CD4-positive, alpha-beta T cell treated with Interleukin-15 for 1 hour (primary cell): ENCODE measurements at places on chromosomes 4 and X.

- DNase-seq = no peak
These were observed 6.6 kb upstream of the GBA3 start for GRCh38 chr4:22686141-22686540.

DNA sequence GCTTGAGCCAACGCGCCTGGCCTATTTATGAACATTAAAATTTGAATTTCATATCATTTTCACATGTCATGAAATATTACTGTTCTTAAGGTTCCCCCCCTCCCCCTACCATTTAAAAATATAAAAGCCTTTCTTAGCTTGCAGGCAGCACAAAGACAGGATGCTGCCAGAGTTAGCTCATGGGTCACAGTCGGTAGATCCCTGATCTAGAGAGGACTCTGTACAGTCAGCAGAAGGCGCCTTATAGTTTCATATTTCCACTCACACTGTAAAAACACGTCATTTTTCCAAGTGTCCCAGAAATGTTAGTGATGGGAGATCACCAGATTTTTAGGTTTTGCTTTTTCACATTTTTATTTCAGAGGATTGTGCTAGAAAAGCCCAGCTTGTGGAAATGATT lies 12.2 kb downstream of the NOCT start:
- DNase-seq = no peak

DNA sequence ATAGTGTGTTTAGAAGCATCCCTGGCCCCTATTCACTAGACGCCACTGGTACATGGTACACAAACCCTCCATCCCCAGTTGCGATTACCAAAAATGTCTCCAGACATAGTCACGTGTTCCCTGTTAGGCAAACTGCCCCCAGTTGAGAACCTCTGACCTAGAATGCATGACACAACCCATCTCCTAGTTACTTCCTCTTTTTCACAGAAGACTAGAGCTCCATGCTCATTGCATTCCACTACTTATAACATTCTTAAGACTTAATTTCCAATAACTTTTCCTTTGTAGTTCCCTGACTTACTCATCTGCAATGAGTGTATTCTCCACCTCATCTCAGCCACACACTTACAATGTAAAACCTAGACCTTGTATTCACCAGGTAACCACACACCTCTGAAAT lies 68.6 kb downstream of the PRSS12 start:
- no peak for DNase-seq

DNA sequence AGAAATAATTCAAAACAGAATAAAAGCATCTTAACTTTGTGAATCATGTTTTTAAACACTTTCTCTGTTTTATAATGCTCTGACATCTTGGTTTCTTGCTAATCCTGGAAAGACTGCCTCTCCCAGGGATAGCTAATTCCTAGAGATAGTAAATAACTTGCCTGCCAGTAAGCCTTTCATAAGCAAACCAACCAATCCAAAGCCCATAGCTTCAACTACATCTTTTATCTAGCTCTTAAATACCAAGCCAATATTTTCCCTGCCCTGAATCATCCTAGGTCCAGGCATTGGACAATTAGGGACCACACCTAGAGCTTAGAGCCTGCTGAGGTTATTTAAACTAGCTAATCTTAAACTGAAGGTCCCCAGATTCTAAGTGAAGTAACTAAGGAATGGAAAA lies 223.7 kb upstream of the DIPK2B start:
- DNase-seq = no peak

DNA sequence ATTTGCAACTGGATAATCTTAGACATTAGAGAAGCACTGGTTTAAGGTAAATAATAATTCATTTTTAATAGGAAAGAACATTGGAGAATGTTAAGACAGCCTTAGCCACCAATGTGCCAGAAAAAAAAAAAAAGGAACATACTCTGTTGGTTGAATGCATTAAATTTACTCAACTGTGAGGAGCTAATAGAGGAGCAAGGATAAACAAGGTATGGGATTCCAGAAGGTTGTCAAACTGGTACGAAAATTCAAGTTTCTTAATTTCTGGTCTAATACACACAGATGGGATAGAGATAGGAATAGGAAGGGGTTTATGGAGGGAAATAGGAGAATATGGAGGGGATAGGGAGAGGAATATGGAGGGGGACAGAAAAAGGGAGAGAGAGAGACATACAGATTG lies 1096.6 kb downstream of the ARAP2 start:
- no peak for DNase-seq

DNA sequence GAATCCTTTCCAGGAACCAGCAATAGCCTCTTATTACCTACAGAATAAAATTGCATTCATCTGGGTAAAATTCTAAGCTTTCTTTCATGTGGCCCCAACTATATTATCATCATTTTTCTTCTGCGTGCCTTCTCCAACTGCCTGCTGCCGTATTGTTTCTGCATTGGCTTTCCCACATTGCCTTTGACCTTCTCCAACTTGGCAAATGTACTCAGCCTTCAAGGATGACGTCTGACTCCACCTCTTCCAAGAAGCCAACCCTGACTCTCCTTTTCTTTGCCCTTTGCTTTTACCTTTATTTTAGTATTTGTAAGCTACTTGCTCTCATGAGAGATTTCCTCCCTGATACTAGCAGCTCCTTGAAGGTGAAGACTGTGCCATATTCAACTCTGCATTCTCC lies 200.4 kb upstream of the FAM9B start:
- DNase-seq = no peak

DNA sequence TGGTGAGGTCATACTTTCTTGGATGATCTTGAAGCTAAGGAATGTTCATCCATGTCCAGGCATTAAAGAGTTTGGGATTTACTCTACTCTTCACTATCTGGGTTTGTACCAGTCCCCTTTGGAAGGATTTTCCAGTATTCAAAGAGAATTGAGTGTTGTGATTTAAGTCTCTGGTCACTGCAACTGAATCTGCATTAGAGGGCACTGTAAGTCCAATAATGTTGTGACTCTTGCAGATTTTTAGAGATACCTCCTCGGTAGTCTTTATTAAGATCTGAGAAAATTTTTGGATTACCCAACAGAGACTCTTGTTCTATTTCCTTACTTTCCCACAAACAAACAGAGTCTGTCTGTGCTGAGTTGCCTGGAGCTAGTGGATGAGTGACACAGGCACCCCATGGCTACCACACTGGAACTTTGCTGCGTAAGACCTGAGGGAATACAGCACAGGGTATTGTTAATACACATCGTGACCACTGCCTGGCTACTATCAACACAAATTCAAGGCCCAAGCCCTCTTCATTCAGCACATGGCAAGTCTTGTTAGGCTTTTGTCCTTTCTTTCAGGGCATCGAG lies 357.1 kb upstream of the KLHL4 start:
- no peak for DNase-seq

DNA sequence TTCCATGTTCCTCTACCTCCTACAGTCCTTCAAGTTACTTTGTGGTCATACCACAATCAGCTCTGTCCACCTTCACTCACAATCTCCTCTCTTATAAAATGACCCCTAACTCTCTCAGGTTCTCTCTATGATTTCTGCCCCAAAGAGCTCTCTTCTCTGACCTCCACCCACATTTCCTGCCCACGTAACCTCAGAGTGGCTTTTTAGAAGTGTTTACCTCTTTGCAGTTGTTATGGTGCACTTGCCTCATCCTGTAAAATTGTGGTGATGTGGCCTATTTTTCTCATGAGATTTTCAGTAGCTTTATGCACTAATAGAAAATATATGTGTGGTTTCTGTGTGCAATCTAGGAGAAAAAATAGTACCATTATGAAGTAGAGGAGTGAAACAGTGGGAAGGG lies 215.8 kb downstream of the PACRGL start:
- DNase-seq = no peak

DNA sequence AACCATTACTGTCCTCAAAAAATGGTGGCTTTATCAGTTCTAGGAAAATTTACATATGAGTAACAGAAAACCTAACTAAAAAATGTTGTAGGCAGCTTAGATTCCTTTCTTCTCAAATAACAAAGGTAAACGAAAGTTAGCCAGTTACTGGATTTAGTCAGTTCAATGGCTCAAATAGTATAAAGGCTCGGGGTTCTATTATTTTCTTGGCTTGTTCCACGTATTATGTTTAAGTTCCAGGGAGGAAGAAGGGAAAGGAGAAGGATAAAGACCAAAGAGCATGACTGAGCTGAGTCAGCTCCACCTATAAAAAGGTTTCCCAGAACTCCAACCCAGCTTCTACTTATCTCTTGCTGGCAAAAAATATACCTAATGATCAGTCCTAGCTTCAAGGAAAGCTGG lies 41.0 kb upstream of the MAB21L2 start:
- DNase-seq = no peak

DNA sequence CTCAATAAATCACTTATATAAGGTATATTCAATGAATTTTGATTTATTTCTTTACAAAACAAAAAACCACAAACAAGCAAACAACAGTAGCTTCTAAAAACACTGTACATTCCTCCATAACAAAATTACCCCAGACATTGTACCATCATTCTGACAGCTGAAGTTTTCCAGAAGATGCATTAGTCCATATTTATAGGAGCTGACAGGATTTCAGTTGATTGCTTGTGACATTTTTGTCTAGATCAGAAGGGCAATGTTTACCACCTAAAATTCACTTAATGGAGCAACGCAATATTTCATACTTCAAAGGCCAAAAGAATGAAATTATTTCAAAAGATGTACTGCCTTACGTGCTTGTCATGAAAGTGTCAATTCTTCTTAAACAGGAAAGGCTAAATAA lies 167.0 kb downstream of the ATP10D start:
- DNase-seq = no peak

DNA sequence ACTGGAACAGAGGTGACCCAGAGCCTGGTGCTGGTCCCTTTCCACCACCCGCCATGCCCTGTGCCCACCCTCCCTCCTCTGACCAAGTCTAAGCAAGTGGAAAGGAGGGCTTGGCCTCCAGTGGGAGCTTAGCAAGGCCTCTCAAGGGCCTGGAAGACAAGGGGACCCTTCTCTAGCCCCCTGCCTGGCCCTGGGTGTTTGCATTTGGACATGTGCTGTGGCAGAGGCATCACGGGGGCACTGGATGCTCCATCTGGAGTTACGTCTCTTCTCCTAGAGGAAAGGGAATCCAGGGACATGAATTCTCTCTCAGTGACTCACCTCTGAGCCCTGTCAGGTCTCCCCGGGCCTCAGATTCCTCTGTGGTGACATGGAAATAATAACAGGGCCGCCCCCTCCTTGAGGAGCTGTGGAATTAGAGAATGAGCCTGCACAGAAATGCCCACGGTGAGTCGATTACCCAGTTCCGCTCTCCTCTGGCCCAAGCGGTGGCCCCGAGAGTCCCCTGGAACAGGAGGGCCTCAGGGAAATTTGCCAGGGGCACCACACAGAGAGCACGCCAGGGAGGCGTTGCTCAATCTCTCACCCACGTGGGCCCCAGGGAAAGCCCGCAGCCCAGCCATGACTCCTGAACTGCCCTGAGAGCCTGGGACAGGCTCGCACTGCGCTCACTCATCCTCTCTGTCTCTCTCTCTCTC lies 189.6 kb downstream of the BCOR start:
- peak; percentile 44 for DNase-seq

DNA sequence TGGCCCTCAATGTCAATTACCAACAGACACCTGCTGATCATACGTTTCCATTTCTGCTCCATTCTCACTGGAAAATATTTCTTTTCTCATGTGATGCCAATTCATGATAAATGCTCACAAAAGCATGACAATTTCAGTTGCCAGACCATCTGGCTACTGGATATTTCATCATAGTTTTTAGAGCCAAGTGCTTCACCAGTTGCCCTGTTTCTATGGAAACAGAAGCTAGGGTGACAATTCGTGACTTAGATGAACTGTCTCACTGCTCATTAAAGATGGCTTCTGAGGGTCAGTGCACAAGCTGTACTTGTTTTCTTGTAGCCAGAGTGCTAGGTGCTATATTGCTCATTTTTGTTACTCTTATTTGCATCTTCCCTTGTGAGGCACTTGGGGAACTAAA lies 184.9 kb downstream of the COMMD8 start:
- no peak for DNase-seq

DNA sequence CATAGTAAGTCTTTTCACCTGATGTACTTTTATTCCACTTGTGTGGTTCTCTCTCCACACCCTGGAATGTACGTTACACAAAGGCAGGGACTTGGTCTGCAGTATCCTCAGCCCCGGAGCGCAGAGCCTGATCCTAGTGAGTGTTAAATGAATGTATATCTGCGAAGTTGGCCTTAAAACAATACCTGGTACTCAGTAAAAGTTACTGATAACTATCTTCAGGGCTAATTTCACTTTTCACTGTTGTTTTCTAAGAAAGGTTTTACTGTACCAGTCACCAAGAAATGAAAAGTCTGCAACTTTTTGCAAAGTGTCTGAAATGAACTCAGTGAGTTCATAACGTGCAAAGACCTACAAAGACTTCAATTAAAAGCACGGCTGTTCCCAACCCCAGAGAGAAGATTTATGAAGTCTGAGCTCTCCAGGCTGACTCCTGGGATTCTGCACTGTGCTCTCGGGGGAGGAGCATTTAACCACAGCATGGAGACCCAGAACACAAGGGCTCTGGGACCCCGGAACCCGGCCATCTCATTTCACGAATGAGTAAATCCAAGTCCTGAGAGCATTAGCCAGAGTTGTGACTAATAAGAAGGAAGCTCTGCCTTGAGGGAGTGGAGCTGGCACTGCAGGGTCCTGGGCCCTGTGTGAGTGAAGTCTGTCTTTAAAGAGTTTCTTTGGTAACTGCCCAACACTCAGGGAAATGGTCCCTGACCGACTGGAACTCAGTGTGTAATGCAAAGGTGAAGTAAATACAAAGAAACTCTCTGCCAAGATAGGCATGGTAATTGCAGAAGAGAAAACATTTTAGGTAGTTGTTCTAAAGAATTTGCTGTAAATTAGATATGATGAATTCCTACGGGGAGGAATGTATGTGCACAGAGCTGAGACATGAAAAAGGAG lies 165.8 kb downstream of the NSUN7 start:
- DNase-seq = no peak

- DNase-seq = peak; percentile 18
These were observed 119.8 kb upstream of the TEX13D start for GRCh38 chrX:124212622-124213021.

GRCh38 chrX:130869239-130869638 lies 33.8 kb downstream of the ENOX2 start:
- no peak for DNase-seq
